Left ventricle myocardium inferior (tissue), 1 donor: ENCODE measurements at places on chromosomes 5 and 9. TPM values are rescaled to one million over a fixed set of nuclear protein-coding genes. Genes with fewer than 3 reads are reported as not detected.

- no peak overlapping the region for H3K4me3 ChIP-seq
- H3K4me1 ChIP-seq = peaks cover 20% of the 10 kb centered on the region
- H3K27me3 ChIP-seq = no peaks in the 10 kb centered on the region
- no peak overlapping the region for H3K27ac ChIP-seq
- H3K36me3 ChIP-seq = no peaks in the 10 kb centered on the region
These were observed 133.1 kb downstream of the PIK3R1 start for GRCh38 chr5:68348447-68349222.

Gene PCDHGB4
- total RNA-seq = 4.2 TPM

Gene GABRP
- 0.49 TPM for total RNA-seq

DNA sequence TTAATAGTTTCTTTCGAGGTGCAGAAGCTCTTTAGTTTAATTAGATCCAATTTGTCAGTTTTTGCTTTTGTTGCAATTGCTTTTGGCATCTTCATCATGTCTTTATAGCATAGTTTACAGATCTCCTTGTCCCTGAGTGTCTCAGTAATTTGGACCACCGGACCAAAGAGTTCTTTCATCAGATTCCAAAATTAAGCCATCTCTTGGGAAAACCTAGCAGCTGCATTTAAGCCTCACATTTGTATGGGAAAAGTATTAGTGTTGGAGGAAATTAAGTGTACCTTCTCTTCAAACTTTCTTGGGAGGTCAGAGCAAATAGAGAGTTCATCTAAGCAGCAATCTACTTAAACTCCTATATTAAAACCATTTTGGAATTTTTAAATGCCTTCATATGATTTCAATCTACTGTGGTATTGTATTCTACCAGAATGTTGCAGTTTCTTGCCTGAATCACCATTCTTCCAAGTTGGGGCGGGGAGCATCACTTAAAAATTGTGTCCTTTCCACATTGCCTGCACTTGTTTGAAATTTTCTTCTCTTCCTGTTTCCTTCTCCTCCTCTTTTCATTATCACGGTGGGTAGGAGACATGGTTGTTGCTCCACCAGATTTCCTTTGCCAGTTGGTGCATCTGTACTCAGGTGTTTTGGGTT, 97.3 kb upstream of the DAB2 start:
- H3K27me3 ChIP-seq = no peaks in the 10 kb centered on the region
- H3K27ac ChIP-seq = no peak overlapping the region
- H3K4me3 ChIP-seq = no peak overlapping the region
- no peak for DNase-seq

Gene FRMPD1
- 1.1 TPM for total RNA-seq
